Stimulated activated CD4-positive, alpha-beta T cell treated with anti-CD3 and anti-CD28 coated beads, Interleukin-4, amount 100 ng/mL, for 24 hours (primary cell): ENCODE measurements at places on chromosomes 3 and 15.
A peak's percentile ranks its signal among the peaks of the same experiment; 100 is the strongest.

DNA sequence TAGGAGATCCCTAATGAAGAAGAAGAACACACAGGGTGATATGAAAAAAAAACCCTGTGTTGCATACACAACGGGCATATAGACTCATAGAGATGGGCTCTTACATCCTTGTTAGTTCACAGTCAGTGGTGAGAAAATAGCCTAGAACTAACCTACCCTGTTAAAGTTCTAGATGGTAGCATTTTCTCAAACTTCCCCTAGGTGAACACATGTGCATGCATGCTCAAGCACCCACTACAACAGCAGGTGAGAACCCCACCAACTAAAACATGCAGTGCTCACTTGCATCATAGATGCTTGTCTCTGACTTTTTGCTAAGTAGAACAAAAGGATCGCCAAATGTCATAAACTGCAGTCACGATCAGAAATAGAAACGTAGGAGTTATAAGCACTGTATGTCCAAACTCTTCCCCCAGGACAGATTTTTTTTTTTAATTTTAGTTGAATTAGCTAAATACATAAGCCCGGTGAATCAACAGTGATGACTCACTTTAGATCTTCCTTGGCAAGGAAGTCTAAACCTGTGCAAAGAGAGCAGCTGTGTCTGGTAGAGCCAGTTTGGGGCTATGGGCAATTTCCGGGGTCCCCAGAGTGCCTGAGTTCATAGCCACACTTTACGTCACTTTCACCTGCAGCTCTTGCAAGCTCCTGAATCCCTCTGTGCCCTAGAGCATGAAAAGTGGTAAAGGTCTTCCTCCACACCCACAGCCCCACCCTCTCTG, 96.2 kb upstream of the SEMA6D start:
- DNase-seq = no peak

- peak; percentile 27 for DNase-seq
Observed at GRCh38 chr3:89098964-89099585, 8.3 kb upstream of the EPHA3 start.

DNA sequence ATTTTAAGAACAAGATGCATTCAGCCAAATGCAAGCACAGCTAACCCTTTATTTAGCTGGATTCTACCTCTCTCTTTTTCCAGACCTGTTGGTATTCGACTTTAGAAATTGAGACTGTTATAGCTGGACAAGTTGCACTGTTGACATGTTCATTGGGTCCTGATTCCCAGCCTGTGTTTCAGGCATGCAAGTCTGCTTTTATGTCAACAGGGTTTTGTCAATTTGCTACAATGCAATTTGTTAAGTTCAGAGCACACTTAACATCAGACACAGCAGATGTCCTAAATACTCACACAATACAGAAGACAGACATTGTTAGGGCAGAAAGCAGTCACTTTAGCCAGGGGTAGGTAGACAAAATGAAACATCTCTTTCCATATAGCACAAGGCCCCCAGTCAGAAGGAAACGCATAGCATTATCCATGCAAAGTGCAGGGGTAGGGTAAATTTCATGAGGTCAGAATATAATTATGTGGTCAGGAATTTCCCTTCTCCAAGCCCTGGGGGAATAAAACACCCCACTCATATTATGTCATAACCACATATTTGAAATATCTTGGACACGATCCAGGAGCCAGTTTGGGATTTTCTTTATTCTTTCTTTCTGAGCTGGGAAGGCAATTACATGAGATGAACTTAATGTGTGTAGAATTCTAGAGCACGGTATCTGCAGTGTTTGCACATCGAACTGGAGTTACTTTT, 504.1 kb downstream of the NTRK3 start:
- DNase-seq = no peak

GRCh38 chr3:100602506-100603444, 6.6 kb upstream of the ADGRG7 start:
- no peak for DNase-seq

DNA sequence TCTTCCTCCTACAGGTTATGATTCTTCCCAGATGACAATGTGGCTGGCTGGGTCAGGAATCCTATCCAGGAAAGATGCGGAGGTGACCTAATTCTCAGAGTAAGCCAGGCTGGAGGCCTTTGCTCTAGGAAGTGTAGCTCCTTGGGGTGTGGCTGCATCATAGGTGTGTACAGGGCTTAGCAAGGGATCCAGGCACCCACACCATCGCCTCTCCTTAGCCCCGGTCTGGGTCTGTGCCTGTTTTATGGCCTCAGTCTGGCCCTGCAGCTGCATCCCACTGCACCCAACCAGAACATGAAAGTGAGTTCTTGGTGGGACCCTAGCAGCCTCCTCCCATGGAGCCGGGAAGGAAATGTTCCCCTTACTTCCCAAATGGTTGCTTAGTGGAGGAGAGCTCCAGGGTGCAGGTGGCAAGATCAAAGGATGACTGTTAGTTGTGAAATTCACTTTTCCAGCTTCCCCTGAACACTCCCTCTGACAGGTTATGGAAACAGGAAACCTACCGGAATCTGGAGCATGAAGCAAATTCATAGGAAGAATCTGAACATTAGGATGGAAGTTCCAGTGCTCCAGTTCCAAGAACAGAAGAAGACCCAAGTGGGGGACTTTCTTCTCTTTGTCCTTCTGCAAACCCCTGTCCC, 2.7 kb upstream of the AMOTL2 start:
- no peak for DNase-seq

DNA sequence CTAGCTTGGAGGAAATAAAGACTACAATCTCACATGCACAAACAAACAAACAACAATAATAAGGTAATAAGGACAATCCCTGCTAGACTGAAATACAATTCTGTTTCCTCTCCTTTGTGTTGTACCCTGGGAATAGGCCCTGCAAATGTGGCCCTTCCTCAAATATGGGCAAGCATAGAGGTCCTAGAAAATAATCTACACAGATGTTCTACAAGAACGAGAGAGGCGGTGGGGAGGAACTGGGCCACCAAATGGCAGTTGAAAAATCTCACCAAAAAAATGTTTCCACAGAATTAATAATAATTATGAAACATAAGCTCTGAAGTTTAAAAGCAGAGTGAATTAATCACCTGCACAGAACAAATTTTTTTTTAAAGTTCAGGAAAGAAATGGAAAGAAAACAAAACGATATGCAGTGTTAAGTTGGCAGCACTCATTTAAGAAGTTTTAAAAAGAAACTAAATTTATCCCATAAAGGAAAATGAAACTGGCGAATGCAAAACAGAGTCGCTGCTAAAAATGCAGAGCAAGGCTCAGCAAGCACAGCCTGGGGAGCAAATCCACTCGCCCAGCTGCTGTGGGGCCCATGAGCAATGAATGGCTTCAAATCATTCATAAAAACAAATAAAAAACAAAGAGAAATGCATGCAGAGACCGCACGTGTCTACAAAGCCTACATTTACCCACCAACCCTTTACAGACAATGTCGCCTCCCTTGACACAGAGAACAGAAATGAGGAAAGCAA, 475.4 kb downstream of the OCA2 start:
- DNase-seq = no peak

GRCh38 chr3:75015280-75015679, 400.8 kb upstream of the CNTN3 start:
- no peak for DNase-seq
